ENCODE measurements at places on chromosomes 4 and X. TPM values are rescaled to one million over a fixed set of nuclear protein-coding genes. Genes with fewer than 3 reads are reported as not detected.

DNA sequence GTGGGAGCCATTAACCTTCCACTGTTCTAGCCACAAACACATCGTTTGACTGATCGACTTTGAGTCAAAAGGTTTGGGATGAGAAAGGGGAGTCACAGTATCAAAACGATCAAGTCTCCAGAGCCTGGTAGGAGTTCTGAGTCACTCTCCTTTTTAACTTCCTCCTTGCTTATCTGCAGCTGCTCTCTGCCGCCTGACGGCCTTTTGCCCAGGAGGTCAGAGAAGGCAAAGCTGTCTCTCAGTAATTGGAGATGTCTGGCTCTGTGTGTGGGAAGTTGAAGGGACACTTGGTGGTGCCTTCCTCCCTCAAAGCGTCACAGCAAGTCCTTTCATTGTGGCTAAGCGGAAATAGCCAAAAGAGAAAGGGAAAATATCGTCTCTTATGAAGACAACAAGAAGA, 63.1 kb downstream of the ANOS1 start:
- DNase-seq, result no peak

- DNase-seq, result no peak
Observed at GRCh38 chr4:118799231-118799942, 36.5 kb downstream of the SEC24D start.

GRCh38 chr4:56434599-56435139, 746 bp downstream of the PPAT start:
- peak; percentile 52 for DNase-seq

DNA sequence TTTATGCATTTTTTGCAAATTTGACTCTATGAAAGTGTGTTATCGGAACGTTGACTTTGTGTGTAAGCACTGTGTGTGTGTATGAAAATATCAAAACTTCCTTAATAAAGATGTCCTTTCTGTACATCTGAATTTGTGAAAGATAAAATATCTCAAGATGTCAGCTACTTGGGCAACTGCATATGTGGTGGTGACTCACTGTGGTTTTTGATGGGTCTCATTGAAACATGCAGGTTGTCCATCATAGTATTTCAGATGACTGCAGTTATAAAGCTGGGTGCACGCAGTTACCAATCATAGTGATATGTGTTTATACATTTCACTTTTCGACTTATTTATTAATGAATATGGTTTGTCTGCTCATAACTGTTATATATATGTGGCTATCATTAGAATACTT, 19.7 kb upstream of the BBS12 start:
- no peak for DNase-seq

DNA sequence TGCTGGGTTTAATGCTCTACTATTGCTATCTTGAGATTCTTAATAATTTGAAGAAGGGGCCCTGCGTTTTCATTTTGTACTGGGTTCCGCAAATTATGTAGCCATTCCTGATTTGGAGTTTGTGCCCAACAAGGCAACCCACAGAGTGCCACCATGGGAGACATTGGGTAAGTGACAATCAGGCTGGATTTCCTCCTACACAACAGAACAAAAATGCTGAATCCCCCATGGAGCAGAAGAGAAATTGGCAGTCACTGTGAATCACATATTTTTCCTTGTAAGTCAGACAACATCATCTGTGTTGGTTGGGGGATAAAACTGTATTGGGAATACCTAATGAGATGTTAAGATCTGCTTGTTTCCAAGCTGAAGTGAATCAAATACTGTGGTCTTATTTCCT, 80.9 kb downstream of the CNGA2 start:
- DNase-seq, result no peak

- no peak for DNase-seq
Observed at GRCh38 chr4:114312338-114312737, 286.3 kb upstream of the UGT8 start.

GRCh38 chr4:101421386-101421785, 74.1 kb upstream of the PPP3CA start:
- DNase-seq, result no peak

- DNase-seq, result no peak
Observed at GRCh38 chr4:37715889-37716402, 29.8 kb upstream of the RELL1 start.

Gene NSUN7
- 16.3 TPM for polyA plus RNA-seq

DNA sequence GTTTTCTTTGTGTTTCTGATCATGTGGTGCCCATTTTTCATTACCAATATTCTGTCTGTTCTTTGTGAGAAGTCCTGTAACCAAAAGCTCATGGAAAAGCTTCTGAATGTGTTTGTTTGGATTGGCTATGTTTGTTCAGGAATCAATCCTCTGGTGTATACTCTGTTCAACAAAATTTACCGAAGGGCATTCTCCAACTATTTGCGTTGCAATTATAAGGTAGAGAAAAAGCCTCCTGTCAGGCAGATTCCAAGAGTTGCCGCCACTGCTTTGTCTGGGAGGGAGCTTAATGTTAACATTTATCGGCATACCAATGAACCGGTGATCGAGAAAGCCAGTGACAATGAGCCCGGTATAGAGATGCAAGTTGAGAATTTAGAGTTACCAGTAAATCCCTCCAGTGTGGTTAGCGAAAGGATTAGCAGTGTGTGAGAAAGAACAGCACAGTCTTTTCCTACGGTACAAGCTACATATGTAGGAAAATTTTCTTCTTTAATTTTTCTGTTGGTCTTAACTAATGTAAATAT, 110.4 kb downstream of the IL13RA2 start:
- no peak for DNase-seq

Gene PPEF2
- polyA plus RNA-seq, result 0.15 TPM

- DNase-seq, result no peak
Observed at GRCh38 chrX:38927592-38927991, 126.3 kb downstream of the MID1IP1 start.

GRCh38 chr4:172061204-172061603, 248.0 kb downstream of the GALNTL6 start:
- no peak for DNase-seq

Gene GATA1
- 0.54 TPM for polyA plus RNA-seq

Gene IGSF1
- 18.0 TPM for polyA plus RNA-seq

Gene RAB33A
- polyA plus RNA-seq, result 0.97 TPM

Gene DUSP9
- 47.5 TPM for polyA plus RNA-seq

DNA sequence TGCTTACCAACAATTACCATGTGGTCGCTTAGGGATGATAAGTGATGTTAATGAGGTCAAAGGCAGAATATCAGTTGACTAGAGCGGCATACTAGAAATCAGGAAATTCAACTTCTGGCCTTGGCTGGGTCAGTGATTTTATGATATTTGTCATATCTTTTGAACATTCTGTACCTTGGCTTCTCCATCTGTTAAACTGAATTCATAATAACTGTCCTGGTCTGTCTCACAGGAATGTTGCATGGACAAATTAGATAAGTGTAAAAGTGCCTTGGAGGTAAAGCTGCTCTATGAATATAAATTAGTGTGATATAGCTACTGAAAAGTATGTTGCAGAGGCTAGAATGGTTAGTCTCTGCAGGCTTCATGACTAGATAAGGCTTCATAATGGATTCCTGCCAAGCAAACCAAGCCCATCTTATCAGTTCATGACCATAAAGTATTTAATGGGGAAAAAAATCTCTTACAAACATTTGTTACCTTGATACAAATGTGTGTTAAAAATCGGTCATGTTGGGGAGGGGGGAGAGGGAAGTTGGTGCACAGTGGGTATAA, 104.6 kb upstream of the BMPR1B start:
- no peak for DNase-seq

Gene FDCSP
- 0.56 TPM for polyA plus RNA-seq

Gene TECRL
- not detected for polyA plus RNA-seq

Gene IGFBP7
- polyA plus RNA-seq, result 485 TPM

All from renal pelvis (tissue), 12 donors.